ENCODE measurements at places on chromosomes 5 and 9. TPM values are rescaled to one million over a fixed set of nuclear protein-coding genes. Genes with fewer than 3 reads are reported as not detected.

DNA sequence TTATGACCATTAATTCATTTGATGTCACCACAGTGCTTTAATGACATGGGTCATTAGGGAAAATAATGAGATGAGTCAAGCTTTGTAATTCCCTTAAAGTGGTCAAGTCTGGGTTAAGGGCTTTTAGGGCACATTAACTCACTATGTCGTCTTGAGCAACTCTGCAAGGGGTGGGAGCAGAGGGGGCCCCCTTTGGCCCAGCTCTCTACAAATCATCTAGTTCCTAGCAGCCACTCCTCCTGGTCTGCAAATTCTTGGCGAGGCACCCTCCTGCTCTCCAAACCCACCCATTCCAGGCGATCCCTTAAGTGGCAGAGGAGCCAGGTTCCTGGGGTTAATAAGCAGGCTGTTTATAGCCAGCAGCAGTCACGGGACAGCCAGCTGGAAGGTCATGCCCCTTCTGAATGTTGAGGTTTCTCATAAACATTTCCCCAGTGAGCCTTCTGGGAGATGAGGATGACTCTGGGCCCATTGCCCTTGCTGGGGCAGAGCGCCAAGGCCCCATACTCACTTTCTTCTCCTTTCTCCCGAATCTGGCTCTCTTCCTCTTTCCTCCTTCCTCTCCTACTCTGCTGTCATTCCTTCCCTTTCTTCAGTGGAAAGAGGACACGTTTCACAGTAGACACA lies 14.3 kb upstream of the GPX3 start:
- no peak for DNase-seq
- H3K36me3 ChIP-seq: no peaks in the 10 kb centered on the region
- no peaks in the 10 kb centered on the region for H3K27me3 ChIP-seq
- no peak overlapping the region for H3K4me3 ChIP-seq

DNA sequence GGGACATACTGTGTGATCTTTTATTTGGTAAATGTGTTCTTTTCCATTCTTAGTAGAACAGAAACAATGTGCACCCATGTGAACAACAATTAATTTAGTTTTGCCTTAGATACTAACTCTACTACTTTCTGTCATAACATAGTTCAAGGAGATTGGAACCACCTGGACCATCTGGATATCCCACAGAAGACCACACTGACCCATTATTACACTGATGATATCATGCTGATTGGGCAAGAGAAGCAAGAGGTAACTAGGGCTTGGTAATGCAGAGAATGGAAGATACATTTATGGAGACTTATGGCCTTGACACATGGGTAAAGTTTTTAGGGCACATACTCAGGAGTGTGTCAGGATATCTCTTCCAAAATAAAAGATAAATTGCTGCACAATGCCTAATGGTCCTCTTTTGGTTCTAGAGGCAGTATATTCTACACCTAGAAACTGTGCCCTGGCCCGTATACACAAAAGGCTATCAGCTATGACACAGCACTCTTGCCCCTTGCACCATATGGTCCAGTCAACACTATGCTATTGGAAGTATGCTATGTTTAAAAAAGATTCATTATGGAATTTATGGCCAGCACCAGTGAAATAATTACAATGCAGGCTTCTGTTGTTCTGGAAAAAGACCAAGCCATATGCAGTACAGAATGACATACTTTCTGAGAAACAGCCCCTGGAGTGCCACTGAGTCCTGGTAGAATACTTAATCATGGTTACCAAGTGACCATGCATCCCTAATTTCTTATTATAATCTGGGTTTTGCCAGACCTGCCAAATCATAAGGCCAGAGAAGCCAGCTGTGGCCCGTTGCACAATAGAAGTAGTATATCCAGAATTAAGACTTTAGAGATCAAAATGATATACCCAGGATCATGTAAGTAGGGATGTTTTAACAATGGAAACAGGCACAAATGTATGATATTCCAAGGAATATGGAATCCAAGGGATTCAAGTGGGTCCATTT lies 41.6 kb upstream of the MROH2B start:
- H3K27ac ChIP-seq: no peak overlapping the region
- no peak overlapping the region for H3K4me3 ChIP-seq
- no peaks in the 10 kb centered on the region for H3K27me3 ChIP-seq

- H3K27me3 ChIP-seq: no peaks in the 10 kb centered on the region
- H3K27ac ChIP-seq: no peak overlapping the region
- peaks cover 52% of the 10 kb centered on the region for H3K36me3 ChIP-seq
- no peaks in the 10 kb centered on the region for H3K4me1 ChIP-seq
These were observed 7.5 kb downstream of the DCTN4 start for GRCh38 chr5:150751096-150751891.

DNA sequence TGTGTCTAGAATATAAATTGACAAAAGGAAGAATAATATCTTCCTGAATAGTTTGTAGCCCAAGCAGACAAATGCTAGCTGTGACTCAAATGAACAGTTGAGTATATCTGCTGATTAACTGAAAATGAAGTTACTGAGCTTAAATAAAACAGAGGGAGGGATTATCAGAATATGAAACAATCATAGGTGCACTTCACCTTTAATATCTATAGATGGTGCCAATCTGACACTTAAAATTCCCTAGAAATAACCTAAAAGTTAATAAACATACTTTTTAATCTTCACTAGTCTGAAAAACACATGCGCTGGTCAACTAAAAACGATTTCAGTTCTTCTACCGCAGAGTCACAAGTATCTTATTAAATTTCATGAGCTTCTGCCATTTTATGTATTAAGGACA lies 280.8 kb upstream of the RASA1 start:
- no peaks in the 10 kb centered on the region for H3K36me3 ChIP-seq
- DNase-seq: no peak
- no peaks in the 10 kb centered on the region for H3K4me1 ChIP-seq
- H3K4me3 ChIP-seq: no peak overlapping the region
- no peak overlapping the region for H3K27ac ChIP-seq
- H3K27me3 ChIP-seq: no peaks in the 10 kb centered on the region

- H3K36me3 ChIP-seq: no peaks in the 10 kb centered on the region
- H3K27me3 ChIP-seq: no peaks in the 10 kb centered on the region
- H3K27ac ChIP-seq: no peak overlapping the region
- no peak overlapping the region for H3K4me3 ChIP-seq
- peaks cover 29% of the 10 kb centered on the region for H3K4me1 ChIP-seq
- no peak for DNase-seq
These were observed 51.0 kb upstream of the PHF24 start for GRCh38 chr9:34907044-34907443.

DNA sequence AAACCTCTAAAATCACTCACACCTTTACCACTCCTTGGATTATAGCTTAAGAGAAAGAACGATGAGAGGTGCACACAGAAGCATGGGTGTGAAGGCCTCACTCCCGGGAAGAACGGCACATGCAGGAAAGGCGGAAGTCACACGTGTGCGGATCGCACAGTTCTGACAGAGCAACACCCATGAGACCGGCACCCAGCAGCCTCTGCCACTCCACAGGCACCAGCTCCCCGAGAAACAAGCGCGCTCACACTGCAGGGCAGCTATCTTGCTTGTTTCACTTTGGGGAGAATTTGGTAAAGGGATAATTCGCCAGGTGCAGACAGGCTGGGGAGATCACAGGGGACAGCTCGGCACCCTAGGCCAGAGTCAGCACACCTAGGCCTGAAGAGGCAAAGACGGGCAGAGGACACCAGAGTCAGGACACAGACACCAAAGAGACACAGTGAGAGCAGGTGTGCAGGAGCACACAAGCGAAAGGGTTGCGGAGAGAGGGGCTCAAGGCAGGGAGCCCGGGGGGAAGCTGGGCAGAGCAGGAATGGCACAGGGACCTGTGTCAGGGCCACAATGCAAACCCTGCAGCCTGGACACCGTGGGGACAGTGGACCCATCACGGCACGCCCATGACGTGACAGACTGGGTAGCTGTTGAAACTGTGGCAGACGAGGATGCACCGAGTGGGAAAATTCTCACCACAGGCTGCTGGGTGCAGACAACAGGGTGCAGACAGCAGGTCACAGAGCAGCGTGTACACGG lies 81.7 kb downstream of the CAMSAP1 start:
- no peak for DNase-seq
- no peak overlapping the region for H3K4me3 ChIP-seq
- peaks cover 62% of the 10 kb centered on the region for H3K36me3 ChIP-seq
- no peaks in the 10 kb centered on the region for H3K27me3 ChIP-seq
- H3K4me1 ChIP-seq: no peaks in the 10 kb centered on the region

GRCh38 chr9:132472199-132472598 lies 62.2 kb downstream of the CFAP77 start:
- H3K4me1 ChIP-seq: no peaks in the 10 kb centered on the region
- H3K27ac ChIP-seq: no peak overlapping the region
- DNase-seq: no peak
- no peaks in the 10 kb centered on the region for H3K27me3 ChIP-seq

DNA sequence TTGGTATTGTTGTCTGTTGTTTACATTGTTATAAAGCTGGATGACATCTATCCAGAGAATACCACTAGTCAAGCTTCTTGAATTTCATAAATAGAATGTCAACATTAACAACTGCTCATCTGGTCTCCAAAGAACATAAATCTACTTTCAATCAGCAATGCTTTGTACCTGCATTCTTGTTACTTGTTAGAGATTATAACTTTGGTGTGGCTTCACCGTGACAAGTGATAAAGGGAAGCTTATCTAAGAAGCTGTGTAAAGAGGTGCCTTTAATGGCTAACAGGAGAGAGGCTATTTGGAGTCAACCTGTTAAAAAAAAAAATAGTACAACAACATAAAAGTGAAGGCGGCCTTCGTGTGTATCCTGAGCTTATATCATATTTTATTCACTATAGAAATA lies 41.8 kb downstream of the MUSK start:
- peaks cover 15% of the 10 kb centered on the region for H3K4me1 ChIP-seq
- DNase-seq: no peak

DNA sequence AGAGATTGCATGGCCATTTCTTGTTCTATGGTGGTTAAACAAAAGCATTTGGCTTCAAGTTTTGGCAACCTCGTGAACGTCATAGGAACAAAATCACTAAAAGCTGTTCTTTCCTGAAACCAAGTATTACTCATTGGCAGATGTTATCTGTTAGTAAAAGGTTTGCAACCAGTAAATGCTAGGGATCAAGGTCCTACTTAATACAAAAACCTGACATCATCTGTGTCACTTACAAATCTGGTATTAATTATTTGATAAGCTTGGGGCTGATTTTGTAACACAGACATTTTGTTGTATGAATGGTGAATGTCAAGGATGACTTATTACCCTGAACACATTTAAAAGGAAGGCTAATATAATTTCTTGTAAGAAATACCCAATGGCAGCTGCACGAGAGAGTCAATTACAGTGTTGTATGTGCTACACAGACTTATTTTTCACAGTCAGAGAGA lies 486.4 kb upstream of the ZNF608 start:
- H3K4me3 ChIP-seq: no peak overlapping the region
- H3K27ac ChIP-seq: no peak overlapping the region
- no peak for DNase-seq
- peaks cover 5% of the 10 kb centered on the region for H3K36me3 ChIP-seq
- peaks cover 33% of the 10 kb centered on the region for H3K4me1 ChIP-seq
- no peaks in the 10 kb centered on the region for H3K27me3 ChIP-seq

- DNase-seq: no peak
- no peaks in the 10 kb centered on the region for H3K4me1 ChIP-seq
- H3K27me3 ChIP-seq: no peaks in the 10 kb centered on the region
- no peaks in the 10 kb centered on the region for H3K36me3 ChIP-seq
- H3K4me3 ChIP-seq: peak overlapping the region; percentile 66
- H3K27ac ChIP-seq: no peak overlapping the region
These were observed 1.3 kb downstream of the TMEM250 start for GRCh38 chr9:136117291-136117915.

- H3K4me1 ChIP-seq: peaks cover 32% of the 10 kb centered on the region
- H3K27me3 ChIP-seq: no peaks in the 10 kb centered on the region
- no peak for DNase-seq
- no peak overlapping the region for H3K27ac ChIP-seq
- no peaks in the 10 kb centered on the region for H3K36me3 ChIP-seq
- no peak overlapping the region for H3K4me3 ChIP-seq
These were observed 65.3 kb downstream of the MARCHF3 start for GRCh38 chr5:126965061-126965475.

DNA sequence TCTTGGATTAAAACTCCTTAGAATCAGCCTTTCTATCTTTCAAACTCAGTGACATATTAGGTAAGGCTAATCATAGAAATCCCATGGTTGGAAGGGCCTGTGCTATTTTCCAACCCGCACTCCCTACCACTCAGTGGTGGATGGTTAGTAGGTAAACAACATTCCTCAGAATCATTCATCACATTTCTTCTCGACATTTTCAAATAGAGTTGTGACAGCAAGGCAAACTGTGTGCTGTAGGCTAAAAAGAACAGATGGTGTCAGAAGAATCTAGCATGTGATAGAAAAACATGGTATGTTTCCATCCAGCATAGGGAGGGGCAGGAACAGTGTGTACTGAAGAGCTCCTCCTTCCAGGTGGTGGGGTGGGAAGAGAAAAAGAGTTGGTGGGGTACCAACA lies 227.3 kb upstream of the NMUR2 start:
- no peaks in the 10 kb centered on the region for H3K36me3 ChIP-seq
- no peaks in the 10 kb centered on the region for H3K4me1 ChIP-seq
- no peak overlapping the region for H3K4me3 ChIP-seq
- H3K27ac ChIP-seq: no peak overlapping the region
- H3K27me3 ChIP-seq: peaks cover 6% of the 10 kb centered on the region

- H3K4me1 ChIP-seq: peaks cover 38% of the 10 kb centered on the region
- H3K27ac ChIP-seq: no peak overlapping the region
- no peak overlapping the region for H3K4me3 ChIP-seq
- DNase-seq: no peak
- no peaks in the 10 kb centered on the region for H3K27me3 ChIP-seq
These were observed 91.7 kb downstream of the HRH2 start for GRCh38 chr5:175749591-175749990.

DNA sequence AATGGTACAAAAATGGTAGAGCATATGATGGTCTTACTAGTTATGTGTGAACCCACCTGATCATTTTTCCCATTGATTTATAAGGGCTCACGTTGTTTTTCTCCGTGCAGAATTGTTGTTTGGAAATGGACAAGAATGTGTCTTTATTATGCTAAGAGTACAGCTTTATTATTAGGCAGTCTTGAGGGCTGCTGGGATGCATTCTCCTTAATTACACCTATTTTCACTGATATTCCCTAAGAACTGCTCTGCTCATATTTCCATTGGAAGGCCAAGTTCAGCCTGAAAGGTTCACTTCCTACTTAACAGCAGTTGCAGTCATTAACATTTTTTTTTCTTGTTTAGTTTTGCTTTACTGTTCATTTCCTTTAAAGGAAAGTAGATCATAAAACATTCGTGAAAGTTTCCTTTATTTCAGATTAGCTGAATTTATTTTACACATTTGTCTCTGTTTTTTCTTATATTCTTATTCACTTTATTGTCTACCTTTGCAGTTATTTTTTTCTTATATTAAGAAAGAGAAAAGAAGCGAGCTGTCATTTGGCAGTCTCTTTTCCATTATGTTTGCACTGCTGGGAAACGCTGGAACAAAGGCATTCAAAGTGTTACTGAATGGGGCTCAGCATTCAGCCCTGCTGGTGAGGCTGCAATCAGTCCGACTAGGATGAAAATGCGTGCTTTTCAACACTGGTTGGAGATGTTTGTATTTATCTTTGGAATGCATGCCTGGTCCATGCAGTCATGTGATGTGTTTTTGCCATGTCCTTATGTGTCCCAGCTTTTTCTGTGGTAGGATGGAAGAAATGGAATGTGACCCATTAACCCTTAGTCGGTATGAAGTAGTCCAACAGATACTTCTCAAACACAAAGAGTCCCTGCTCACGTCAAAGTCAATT lies 602.7 kb upstream of the ZNF608 start:
- no peaks in the 10 kb centered on the region for H3K27me3 ChIP-seq
- DNase-seq: no peak
- H3K4me3 ChIP-seq: peak overlapping the region; percentile 48
- no peaks in the 10 kb centered on the region for H3K36me3 ChIP-seq

Gene TRIM36
- total RNA-seq: 20.0 TPM

Gene SPATA31D1
- not detected for total RNA-seq

Gene ZNG1C
- total RNA-seq: 27.4 TPM

All from WTC11 (cell line).